ENCODE measurements at places on chromosomes 11 and 22. TPM values are rescaled to one million over a fixed set of nuclear protein-coding genes. Genes with fewer than 3 reads are reported as not detected.
A peak's percentile ranks its signal among the peaks of the same experiment; 100 is the strongest.

GRCh38 chr11:17524221-17524620 lies 20.0 kb downstream of the USH1C start:
- no peak for DNase-seq
- no peak overlapping the region for H3K27ac ChIP-seq
- no peaks in the 10 kb centered on the region for H3K36me3 ChIP-seq
- no peaks in the 10 kb centered on the region for H3K27me3 ChIP-seq
- no peak overlapping the region for H3K4me3 ChIP-seq
- H3K4me1 ChIP-seq: no peaks in the 10 kb centered on the region

Gene SEZ6L
- 0.70 TPM for total RNA-seq

GRCh38 chr22:26276529-26277160 lies 107.4 kb downstream of the SEZ6L start:
- no peaks in the 10 kb centered on the region for H3K4me1 ChIP-seq
- DNase-seq: no peak
- H3K27me3 ChIP-seq: no peaks in the 10 kb centered on the region
- H3K36me3 ChIP-seq: no peaks in the 10 kb centered on the region
- H3K4me3 ChIP-seq: no peak overlapping the region
- H3K27ac ChIP-seq: no peak overlapping the region

GRCh38 chr22:39132871-39133524 lies 19.5 kb downstream of the CBX7 start:
- no peaks in the 10 kb centered on the region for H3K27me3 ChIP-seq
- H3K36me3 ChIP-seq: peaks cover 3% of the 10 kb centered on the region
- H3K4me3 ChIP-seq: no peak overlapping the region
- H3K27ac ChIP-seq: no peak overlapping the region

Gene CCDC116
- total RNA-seq: 0.08 TPM

DNA sequence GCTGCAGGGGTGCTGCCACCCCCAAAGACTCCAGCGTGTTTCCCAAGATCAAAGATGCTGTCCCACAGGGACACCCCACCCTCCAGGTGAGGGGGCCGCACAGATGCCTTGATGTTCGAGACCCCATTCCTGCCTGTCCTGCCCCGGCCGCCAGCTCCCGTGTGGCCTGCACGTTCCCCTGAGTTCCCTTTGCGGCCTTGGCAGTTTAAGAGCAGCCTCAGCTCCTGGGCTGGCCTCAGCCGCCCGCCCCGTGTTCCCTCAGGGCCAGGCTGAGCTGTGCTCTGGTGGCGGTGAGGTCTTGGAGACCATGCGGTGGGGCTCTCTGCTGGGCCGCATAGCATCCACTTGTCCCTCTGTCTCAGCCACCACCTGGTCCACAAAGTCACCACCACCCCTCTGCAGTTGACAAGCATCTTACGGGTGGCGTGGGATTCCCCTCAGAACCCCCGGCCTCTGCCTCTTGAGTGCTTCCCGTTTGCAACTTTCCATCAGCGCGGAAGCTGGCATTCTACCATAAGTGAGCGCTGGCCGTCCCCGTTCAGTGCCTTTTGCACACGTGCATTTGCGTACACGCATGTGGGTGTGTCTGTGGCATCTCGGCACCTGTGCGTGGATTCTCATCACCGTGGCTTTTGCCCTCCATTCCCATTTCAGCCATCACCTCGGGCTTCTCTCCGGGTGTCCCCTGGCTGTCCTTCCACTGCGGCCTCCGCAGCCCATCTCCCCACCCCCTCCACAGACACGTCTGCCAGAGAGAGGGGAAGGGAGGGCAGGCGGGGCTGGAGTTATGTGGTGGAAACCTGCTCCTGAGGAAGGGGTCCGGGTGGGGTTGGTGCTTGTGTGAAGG lies 35.9 kb downstream of the CTTN start:
- no peak for DNase-seq
- peaks cover 4% of the 10 kb centered on the region for H3K4me1 ChIP-seq
- no peaks in the 10 kb centered on the region for H3K27me3 ChIP-seq

- no peaks in the 10 kb centered on the region for H3K4me1 ChIP-seq
- H3K4me3 ChIP-seq: no peak overlapping the region
- no peaks in the 10 kb centered on the region for H3K36me3 ChIP-seq
These were observed 223.2 kb downstream of the DYNC2H1 start for GRCh38 chr11:103332409-103332808.

Gene NTM
- total RNA-seq: 0.08 TPM

Gene DDI1
- total RNA-seq: not detected

DNA sequence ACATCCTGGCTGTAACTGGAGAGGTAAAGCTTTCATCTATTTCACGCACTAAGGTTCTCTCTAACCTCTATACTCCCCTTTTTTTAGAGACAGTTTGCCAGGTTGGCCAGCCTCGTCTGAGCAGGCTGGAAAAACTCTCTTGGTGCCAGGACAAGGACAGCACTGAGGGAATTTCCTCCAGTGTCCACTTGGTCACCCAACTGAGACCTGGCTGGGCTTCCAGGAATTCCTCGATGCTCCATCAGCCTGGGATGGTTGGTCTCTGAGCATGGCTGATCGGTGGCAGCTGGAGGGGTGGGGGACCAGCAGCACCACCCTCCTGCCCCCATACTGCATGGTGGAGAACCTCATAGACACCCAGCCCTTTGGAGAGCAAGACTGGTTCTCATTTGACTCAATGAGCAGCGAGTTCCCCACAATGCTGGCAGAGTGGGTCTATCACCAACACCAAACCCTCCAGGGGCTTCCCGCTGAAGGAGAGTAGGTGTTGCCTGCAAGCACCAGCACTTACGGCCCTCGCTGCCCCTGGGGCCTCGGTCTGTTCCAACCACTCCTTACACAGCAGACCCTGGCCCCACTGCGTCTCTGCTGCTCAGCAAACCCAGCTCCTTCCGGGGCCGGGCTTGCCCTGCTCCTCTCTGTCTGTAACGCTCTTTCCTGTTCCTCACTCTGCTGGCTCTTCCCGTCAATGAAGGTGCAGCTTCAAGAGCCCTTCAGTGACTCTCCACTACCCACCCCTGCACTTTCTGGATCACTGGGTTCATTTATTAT lies 122.2 kb downstream of the ST3GAL4 start:
- DNase-seq: no peak
- H3K36me3 ChIP-seq: no peaks in the 10 kb centered on the region
- H3K27me3 ChIP-seq: no peaks in the 10 kb centered on the region
- H3K27ac ChIP-seq: no peak overlapping the region
- H3K4me1 ChIP-seq: peaks cover 4% of the 10 kb centered on the region
- no peak overlapping the region for H3K4me3 ChIP-seq

GRCh38 chr11:119701591-119702549 lies 27.1 kb downstream of the NECTIN1 start:
- DNase-seq: no peak
- H3K27ac ChIP-seq: no peak overlapping the region
- H3K4me3 ChIP-seq: no peak overlapping the region
- peaks cover 24% of the 10 kb centered on the region for H3K4me1 ChIP-seq
- H3K27me3 ChIP-seq: no peaks in the 10 kb centered on the region
- H3K36me3 ChIP-seq: no peaks in the 10 kb centered on the region

GRCh38 chr11:69063652-69064260 lies 15.0 kb downstream of the TPCN2 start:
- H3K4me3 ChIP-seq: no peak overlapping the region
- no peak for DNase-seq
- H3K27me3 ChIP-seq: no peaks in the 10 kb centered on the region
- H3K36me3 ChIP-seq: peaks cover 50% of the 10 kb centered on the region
- no peaks in the 10 kb centered on the region for H3K4me1 ChIP-seq

- no peaks in the 10 kb centered on the region for H3K36me3 ChIP-seq
- peak; percentile 70 for DNase-seq
- no peaks in the 10 kb centered on the region for H3K27me3 ChIP-seq
- no peak overlapping the region for H3K4me3 ChIP-seq
- peaks cover 22% of the 10 kb centered on the region for H3K4me1 ChIP-seq
- no peak overlapping the region for H3K27ac ChIP-seq
These were observed 1.4 kb upstream of the TCN2 start for GRCh38 chr22:30605449-30606110.

- DNase-seq: no peak
- no peak overlapping the region for H3K4me3 ChIP-seq
- H3K36me3 ChIP-seq: peaks cover 55% of the 10 kb centered on the region
- H3K27me3 ChIP-seq: no peaks in the 10 kb centered on the region
These were observed 21.7 kb upstream of the MICALL1 start for GRCh38 chr22:37884420-37884819.

DNA sequence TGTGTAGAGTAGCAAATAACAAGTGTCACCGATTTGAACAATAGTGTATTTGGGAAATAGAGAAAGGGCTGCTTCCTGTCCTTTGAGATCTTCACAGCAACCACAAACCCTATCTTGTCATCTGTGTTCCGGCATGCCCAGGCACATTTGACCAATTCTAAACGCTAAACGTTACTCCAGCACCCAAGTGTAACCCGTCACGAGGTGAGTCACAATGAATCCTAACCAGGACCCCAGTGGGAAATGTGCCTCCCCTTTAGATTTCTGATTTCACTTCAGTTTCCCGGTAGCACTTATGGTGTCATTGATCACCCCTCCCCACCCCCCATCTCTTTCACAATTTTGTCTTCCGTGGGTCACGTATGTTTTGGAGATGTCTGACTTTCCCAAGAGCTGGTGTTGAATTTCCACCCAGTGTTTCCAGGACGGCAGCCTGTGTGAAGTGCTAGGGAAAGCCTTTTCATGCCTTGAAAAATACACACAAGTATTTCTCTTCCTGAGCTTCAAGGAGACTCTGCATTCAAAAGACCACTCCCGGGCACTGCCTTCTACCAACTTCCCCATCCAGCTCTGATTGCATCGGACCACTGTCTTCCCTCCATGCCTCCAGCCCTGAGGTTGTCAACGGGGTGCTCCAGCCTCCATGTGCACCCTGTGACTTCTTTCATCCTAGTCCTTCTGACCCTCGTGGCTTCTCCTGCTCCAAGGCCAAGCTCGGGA lies 10.5 kb upstream of the C11orf24 start:
- no peak overlapping the region for H3K4me3 ChIP-seq
- no peaks in the 10 kb centered on the region for H3K27me3 ChIP-seq
- no peak for DNase-seq

Gene GGT5
- 6.3 TPM for total RNA-seq

- no peak overlapping the region for H3K4me3 ChIP-seq
- peak overlapping the region; percentile 10 for H3K27ac ChIP-seq
- DNase-seq: peak; percentile 33
- no peaks in the 10 kb centered on the region for H3K36me3 ChIP-seq
- no peaks in the 10 kb centered on the region for H3K4me1 ChIP-seq
- H3K27me3 ChIP-seq: no peaks in the 10 kb centered on the region
These were observed 17.2 kb upstream of the CTSD start for GRCh38 chr11:1780700-1781592.

Gene OR8D4
- 0.14 TPM for total RNA-seq

GRCh38 chr11:12205330-12205729 lies 94.9 kb downstream of the MICAL2 start:
- H3K27ac ChIP-seq: no peak overlapping the region
- H3K36me3 ChIP-seq: peaks cover 13% of the 10 kb centered on the region
- H3K4me3 ChIP-seq: no peak overlapping the region
- H3K4me1 ChIP-seq: no peaks in the 10 kb centered on the region
